Articular chondrocyte of knee joint (primary cell): ENCODE measurements at places on chromosomes 5 and 9. TPM values are rescaled to one million over a fixed set of nuclear protein-coding genes. Genes with fewer than 3 reads are reported as not detected.

Gene CHMP5
- total RNA-seq = 75.7 and 85.1 TPM in 2 replicates

Gene PCDHA13
- total RNA-seq = 0.11 and 0.13 TPM in 2 replicates

Gene ARL14EPL
- total RNA-seq = 0.11 and 0.13 TPM in 2 replicates

Gene MYMK
- not detected in 2 replicates for total RNA-seq

Gene CCDC187
- total RNA-seq = under 0.01 and 0.11 TPM in 2 replicates

Gene IRX1
- total RNA-seq = 0.13 and 0.22 TPM in 2 replicates

Gene PRSS3
- total RNA-seq = 0.32 and 0.39 TPM in 2 replicates

Gene IL12B
- total RNA-seq = 0.11 TPM in 1 of 2 replicates, not detected in the other

Gene FOXB2
- not detected in 2 replicates for total RNA-seq

Gene NRG2
- 0.78 and 1.6 TPM in 2 replicates for total RNA-seq

Gene LAMC3
- total RNA-seq = under 0.01 TPM in 2 replicates

Gene GNA14
- total RNA-seq = 0.91 and 2.6 TPM in 2 replicates

Gene HSPA4
- total RNA-seq = 123 and 126 TPM in 2 replicates

Gene UTP15
- 25.9 and 31.2 TPM in 2 replicates for total RNA-seq

Gene PGM5
- 0.91 and 4.9 TPM in 2 replicates for total RNA-seq

Gene LMX1B
- 2.9 and 5.4 TPM in 2 replicates for total RNA-seq

Gene CNTNAP3
- 0.39 and 1.2 TPM in 2 replicates for total RNA-seq

Gene HMCN2
- total RNA-seq = 0.11 and 0.13 TPM in 2 replicates

Gene FSD1L
- 6.9 and 8.6 TPM in 2 replicates for total RNA-seq

Gene ZFP37
- total RNA-seq = 4.4 and 6.8 TPM in 2 replicates

Gene SLC46A2
- total RNA-seq = 0.11 TPM in 1 of 2 replicates, not detected in the other

Gene PIP5KL1
- 3.8 and 3.9 TPM in 2 replicates for total RNA-seq

Gene PCDHA12
- total RNA-seq = 0.13 TPM in 1 of 2 replicates, not detected in the other
